ENCODE measurements at places on chromosomes 7 and 10.

- DNase-seq, result no peak
Measured at GRCh38 chr10:82308641-82309040, 433.6 kb downstream of the NRG3 start.

DNA sequence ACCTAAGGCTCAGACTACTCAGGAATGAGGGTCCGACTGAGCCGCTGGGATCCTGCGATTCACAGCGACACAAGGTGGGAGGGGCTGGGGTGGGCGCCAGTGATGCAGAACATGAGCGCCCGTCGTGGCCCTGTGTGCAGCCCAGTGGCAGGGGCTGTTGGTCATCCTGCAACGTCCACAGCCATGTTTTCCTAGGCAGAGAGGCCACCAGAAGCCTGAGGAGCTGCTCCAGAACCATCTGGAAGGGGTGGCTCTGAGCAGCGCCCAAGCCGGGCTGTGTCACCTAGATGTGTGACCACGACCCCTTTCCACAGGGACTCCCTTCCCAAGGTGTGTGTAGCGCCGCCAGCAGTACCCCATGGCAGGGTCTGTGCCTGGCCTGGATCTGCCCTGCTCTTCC is 24.5 kb downstream of the DPYSL4 start:
- DNase-seq, result no peak

DNA sequence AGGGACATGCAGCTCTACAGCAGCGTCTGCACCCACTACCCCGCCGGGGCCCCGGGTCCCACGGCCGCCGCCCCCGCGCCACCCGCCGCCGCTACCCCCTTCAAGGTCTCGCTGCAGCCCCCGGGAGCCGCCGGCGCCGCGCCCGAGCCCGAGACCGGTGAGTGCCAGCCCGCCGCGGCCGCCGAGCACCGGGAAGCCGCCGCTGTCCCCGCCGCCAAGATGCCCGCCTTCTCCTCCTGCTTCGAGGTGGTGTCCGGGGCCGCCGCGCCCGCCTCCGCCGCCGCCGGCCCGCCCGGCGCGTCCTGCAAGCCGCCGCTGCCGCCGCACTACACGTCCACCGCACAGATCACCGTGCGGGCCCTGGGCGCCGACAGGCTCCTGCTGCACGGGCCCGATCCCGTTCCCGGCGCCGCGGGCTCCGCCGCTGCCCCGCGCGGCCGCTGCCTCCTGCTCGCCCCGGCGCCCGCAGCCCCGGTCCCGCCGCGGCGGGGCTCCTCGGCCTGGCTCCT is 631 bp downstream of the OTUD1 start:
- no peak for DNase-seq

GRCh38 chr7:84142726-84143125 is 51.9 kb downstream of the SEMA3A start:
- DNase-seq, result no peak

DNA sequence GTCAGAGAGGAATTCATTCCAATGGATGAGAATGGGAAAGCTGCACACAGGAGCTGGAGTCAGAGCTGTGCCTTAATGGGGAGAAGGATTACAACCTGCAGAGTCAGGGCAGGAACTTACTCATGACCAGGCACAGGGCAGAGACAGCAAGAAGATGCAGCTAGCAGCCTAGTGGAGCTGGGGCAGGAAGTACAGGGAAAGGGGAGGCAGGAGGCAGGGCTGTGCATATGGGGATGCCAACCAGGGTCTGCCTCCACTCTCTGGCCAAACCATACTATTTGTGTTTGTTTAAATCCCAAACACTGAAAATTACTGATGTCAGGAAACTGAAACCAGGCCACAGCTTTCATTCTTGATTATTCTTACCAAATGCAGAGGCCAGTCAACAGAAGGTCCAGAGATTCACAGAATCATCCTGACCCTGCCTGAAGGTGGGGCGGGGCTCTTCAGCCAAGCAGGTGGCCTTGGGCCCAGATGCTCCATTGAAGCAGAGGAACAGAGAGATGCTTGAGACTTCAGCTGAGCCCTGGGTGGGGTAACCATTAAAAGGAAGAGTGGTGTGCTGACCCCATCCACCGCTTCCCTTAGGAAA is 461.9 kb downstream of the KCNMA1 start:
- no peak for DNase-seq

DNA sequence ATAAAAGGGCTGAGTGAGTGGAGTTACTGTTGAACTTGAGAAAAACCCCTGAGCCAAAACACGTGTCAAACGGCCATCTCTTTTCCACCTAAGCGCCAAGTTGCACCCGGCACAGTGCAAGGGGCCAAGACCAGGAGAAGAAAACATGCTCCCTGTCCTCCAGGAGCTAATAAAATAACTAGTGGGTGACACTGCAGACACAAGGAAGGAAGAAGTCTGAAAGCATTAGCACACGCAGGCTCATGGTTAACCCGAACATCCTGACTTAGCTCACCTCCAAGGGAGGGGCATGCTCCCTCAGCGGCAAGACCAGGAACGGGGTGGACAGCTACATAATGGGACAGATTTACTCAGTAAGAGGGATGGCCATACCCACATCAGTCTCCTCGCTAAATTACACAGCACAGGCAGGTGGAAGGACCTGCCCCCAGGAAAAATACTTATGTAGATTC is 65.0 kb downstream of the PIP4K2A start:
- DNase-seq, result peak; percentile 65

DNA sequence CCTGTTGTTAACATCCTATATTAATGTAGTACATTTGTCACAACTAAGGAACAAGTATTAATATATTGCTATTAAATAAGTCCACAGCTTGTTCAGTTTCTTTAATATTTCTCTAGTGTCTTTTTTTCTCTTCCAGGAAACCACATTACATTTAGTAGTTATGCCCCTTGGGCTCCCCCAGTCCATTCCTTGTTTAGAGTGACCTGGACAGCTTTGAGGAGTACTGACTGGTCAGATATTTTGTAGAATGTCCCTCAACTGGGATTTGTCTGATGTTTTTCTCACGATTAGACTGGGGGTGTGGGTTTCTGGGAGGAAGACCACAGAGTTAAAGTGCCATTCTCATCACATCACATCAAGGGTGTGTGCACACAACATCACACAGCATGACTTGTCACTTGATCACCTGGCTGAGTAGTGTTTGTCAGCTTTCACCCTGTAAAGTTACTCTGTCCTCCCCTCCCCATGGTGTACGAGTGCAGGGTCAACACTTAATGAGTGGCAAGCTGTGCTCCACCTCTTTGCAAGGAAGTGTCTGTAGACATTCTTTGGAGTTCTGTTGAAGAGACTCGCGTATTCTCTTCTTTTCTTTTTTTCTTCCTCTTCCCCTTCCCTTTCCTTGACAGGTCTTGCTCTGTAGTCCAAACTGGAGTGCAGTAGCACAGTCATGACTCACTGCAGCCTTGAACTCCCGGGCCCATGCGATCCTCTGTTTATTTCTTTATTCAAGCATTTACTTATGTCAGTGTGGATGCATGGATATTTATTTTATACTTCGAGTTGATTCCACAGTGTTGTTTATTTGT is 10.2 kb downstream of the LMTK2 start:
- DNase-seq, result peak; percentile 66

GRCh38 chr10:24205821-24206220 is 3.1 kb upstream of the KIAA1217 start:
- DNase-seq, result no peak

GRCh38 chr7:106367018-106367420 is 82.2 kb upstream of the NAMPT start:
- peak; percentile 50 for DNase-seq

- DNase-seq, result no peak
Measured at GRCh38 chr7:100686822-100687211, 7.2 kb downstream of the GIGYF1 start.

All from renal cortical epithelial cell (primary cell).